ENCODE measurements at places on chromosomes 13 and 19.

DNA sequence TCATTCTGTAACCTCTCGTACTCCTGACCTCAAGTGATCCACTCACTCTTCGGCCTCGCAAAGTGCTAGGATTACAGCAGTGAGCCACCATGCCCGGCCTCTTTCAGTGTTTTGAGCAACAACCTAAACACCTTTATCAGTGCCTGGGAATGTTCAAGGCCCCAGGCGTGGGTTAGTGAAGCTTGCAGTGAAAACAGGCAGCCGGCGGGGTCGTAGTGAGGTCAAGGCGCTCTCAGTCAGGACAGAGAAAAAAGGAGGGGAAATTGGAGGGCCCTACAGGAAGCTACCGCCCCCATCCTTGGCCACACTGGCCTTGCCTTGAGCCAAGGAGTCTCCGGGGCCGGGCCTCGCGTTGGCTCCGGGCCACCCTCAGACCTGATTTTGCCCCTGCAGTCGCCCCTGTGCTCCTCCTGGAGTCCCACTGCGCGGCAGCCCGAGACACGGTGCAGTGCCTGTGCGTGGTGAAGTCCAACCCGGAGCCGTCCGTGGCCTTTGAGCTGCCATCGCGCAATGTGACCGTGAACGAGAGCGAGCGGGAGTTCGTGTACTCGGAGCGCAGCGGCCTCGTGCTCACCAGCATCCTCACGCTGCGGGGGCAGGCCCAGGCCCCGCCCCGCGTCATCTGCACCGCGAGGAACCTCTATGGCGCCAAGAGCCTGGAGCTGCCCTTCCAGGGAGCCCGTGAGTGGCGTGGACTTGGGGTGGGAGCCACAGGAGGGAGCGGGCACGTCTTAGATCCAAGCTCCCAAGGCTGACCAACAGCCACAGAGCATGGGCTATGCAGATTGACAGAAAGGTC is 17.7 kb downstream of the MAG start:
- no peak for DNase-seq

GRCh38 chr13:35957996-35958395 is 173.2 kb downstream of the DCLK1 start:
- no peak for DNase-seq

DNA sequence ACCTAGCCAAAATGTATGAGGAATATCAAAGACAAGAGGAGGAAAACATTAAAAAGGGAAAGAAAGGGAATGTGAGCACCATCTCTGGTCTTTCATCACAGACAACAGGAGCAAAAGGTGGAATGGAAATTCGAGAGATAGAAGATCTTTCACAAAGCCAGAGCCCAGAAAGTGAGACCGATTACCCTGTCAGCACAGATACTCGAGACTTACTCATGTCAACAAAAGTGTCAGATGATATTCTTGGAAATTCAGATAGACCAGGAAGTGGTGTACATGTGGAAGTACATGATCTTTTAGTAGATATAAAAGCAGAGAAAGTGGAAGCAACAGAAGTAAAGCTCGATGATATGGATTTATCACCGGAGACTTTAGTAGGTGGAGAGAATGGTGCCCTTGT is 217.0 kb downstream of the NBEA start:
- no peak for DNase-seq

GRCh38 chr13:27171244-27171826 is at the start of gene USP12:
USP12 (minus strand) TSS chr13:27171811; CDS start chr13:27171639, 172 bp downstream.
- DNase-seq = peak; percentile 42

DNA sequence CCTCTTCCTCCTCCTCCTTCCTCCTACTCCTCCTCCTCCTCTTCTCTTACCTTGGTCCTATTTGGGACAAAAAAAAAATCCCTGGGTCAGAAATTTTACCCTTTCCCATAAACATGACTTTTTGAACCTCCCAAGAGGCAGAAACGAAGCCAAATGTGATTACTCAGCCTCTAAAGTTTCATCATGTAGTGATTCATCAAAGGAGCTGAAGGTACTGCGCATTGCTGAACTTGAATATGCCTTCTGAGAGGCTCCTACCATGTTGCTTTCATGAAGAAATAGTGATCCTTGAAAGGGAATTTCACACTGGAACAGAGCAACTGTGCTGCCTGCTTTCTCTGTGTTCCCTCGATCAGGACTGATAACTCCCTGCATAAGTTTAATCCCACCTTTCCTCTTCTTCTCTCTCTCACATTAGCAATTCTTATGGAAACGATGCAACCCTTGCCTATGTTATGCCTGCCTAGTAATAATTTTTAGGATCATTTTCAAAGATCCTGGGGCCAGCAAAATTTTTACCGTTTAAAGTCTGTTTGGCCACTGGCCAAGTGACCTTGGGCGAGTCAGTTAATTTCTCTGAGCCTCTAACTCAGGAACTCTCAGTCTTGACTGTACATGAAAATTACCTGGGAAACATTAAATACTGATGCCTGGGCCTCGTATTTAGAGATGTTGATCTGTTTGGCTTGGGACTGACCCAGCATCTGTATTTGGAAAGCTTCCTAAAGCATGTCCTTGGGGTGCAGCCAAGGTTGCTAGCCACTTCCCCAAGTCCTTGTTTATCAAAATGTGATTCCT is 149.5 kb downstream of the DCT start:
- DNase-seq = no peak

GRCh38 chr13:27976362-27977091 is 7.4 kb upstream of the CDX2 start:
- no peak for DNase-seq

GRCh38 chr13:48494874-48495273 is 38.0 kb downstream of the RCBTB2 start:
- no peak for DNase-seq

DNA sequence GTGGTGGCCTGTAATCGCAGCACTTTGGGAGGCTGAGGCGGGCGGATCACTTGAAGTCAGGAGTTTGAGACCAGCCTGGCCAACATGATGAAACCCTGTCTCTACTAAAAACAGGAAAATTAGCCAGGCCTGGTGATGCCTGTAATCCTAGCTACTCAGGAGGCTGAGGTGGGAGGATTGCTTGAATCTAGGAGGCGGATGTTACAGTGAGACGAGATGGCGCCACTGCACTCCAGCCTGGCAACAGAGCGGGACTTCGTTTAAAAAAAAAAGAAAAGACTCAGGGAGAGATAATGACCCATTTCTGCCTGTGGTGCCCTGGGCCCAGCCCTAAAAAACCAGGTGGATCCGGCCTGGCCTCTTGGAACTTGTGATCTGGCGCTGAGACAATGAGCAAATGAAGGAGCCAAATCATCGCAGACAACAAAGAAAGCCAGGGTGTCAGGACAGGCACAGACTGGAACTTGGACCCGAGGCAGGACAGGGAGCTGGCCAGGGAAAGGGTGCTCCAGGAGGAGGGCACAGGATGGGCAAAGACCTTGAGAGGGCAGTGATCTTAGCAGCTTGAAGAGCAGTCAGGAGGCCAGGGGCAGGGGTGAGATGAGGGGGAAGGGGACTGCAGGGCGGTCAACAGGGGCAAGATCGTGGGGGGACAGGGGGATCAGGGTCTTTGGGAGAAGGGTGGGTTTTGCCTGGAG is 962 bp upstream of the JAK3 start:
- DNase-seq = no peak

DNA sequence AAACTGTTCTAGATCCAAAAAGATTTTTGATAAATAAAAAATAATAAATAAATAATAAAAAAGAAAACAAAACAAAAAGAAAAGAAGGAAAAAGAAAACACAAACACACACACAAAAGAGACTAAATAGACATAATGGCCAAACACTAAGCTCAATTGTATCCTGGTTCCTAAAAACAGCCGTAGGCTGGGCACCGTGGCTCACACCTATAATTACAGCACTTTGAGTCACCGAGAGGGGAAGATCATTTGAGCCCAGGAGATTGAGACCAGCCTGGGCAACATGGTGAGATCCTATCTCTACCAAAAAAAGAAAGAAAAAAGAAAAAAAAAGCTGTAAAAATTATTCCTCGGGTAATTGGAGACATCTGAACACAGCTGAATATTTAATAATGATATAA is 8.9 kb downstream of the ETHE1 start:
- no peak for DNase-seq

- DNase-seq = no peak
Observed at GRCh38 chr19:13844130-13844631, 32.8 kb upstream of the NANOS3 start.

- no peak for DNase-seq
Observed at GRCh38 chr13:77599351-77599750, 63.8 kb downstream of the SCEL start.

DNA sequence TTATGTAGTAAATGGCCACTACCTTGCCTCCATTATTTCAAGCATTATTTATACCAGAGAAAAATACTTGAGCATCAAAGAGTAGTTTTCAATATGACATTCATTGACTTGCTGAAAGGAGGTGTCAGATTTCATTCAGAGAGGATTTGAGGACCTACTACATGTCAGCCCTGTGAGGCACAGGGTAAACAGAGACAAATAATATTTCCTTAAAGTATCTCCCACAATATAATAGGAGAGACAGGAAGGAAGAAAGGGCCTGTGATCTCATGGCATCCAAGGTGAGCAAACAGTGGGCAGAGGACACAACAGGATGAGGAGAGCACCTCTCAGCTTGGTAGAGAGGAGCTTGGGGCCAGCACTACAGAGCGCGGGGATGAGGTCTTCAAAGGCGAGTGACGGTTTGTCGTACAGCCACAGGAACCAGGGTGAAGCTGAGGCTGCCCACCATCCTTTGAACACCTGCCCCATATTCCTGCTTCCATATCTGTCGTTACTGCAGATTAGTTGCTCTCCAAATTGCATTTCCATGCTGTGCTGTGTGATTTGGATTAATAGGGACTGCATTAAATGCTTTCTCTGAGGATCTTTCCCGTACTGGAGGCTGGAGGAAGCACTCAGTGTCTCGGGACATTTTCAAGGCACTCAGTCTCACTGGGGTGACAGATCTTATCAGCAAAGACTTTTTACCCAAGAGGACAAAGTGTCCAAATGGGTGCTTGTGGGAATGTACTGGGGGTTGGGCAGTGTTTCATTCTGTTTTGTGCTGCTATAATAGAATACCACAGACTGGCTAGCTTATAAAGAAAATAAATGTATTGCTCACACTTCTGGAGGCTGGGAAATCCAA is 59.2 kb downstream of the GJA3 start:
- DNase-seq = no peak

- DNase-seq = no peak
Observed at GRCh38 chr13:62209529-62209928, 793.9 kb upstream of the PCDH20 start.

DNA sequence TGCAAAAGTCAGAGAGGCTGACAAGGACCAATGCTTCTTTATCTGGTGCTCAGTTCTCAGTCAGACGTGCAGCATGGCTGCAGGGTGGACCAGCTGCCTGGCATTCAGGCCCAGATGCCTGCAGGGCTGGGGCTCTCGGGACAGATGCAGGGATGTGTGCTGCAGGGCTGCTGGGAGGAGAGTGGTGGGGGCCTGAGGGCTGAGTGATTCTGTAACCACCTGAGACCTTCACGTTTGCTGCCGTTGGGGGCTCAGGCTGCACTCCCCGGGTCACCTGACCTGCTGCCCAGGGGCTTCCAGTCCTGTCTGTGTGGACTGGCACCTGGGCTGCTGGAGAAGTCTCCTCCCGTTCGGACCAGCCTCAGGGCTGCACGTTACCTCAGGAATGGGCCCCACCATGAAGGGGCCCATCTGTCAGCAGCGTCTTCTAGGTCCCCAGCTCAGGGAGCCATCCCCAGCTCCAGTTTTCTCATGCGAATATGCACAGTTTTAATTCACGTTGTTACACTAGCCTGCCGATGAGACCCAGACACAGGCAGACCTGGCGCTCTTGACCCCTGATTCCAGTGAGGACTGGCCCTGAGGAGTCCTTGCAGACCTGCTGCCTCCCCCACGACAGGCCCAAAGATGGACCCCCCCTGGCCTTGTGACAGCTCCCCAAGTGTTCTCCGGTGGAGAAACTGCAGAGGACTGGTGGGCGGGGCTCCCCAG is 16.9 kb downstream of the KCTD15 start:
- no peak for DNase-seq

DNA sequence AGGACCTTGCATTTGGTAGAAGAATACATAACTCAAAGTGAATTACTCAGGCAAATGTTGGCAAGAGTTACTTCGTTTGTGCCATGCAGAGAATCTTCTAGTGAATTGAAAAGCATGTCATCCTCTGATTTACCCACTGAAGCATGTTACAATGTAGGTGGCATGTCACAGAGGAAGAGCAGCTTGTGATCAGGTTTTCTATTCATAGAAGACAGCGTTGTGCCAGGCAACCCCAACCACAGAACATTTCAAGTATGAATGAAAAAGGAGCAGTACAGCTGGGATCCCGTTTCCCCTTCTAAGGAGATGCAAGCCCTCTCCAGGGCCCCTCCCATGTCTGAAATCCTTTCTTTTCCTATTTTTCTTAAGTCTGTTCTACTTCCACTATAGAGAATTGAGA is 6.0 kb upstream of the KATNAL1 start:
- DNase-seq = no peak

DNA sequence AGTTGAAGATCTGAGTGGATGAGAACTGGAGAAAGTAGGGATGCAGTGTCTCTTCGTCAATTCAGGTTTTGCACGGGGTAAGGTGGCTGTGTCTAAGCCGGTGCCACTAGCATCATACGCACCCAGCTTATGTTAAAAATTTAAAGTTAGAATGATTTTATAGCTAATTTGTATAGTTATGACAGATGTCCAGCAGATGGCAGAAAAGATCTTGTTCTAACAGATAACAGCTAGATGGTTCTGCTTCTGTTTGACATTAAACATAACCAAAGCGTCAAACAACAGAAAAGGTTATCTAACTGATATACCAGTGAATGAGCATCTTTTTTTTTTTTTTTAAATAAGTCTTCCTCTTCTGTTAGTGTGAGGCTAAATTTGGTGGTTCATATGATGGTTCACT is 18.8 kb upstream of the EDDM13 start:
- DNase-seq = no peak

GRCh38 chr19:280541-281009 is 10.6 kb downstream of the PLPP2 start:
- DNase-seq = no peak

- DNase-seq = peak; percentile 90
Observed at GRCh38 chr19:16829010-16829821, at the start of gene SIN3B. SIN3B (plus strand) TSS chr19:16829398; CDS start chr19:16829421, 23 bp downstream.

- no peak for DNase-seq
Observed at GRCh38 chr13:62320129-62321108, 904.8 kb upstream of the PCDH20 start.

- DNase-seq = no peak
Observed at GRCh38 chr19:38093154-38093553, 130.9 kb downstream of the DPF1 start.

Data from activated CD4-positive, alpha-beta T cell treated with anti-CD3 and anti-CD28 coated beads, Interleukin-2, amount 50 U/mL, for 48 hours (primary cell).